Mesothelial cell of epicardium (in vitro differentiated cells): ENCODE measurements at places on chromosomes 3 and 15. TPM values are rescaled to one million over a fixed set of nuclear protein-coding genes. Genes with fewer than 3 reads are reported as not detected.

GRCh38 chr3:64039981-64040733 is 16.9 kb upstream of the PSMD6 start:
- H3K27ac ChIP-seq: no peak overlapping the region
- no peaks in the 10 kb centered on the region for H3K36me3 ChIP-seq
- DNase-seq: no peak
- no peak overlapping the region for H3K4me3 ChIP-seq
- no peaks in the 10 kb centered on the region for H3K4me1 ChIP-seq

DNA sequence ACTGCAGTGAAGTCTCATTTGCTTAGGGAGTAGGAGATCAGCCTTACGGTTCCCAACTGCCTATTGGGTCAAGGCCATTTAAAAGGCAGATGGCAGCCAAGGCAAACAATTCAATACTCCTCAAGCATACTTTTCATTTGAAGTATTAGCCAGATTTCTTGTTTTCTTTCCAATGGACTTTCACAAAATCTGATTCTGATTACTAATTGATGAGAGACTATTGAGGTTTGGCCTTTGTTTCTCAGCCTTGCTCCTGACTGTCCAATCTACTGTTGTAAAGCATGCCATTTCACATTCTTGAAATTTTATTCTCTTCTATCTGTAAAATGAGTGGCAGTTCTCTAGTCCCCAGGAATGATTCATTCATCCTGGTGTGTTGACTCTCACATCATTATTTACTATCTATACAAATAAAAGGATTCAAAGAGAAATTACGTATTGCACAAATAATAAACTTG is 166.2 kb upstream of the TGFBR2 start:
- H3K27me3 ChIP-seq: no peaks in the 10 kb centered on the region
- H3K27ac ChIP-seq: no peak overlapping the region
- no peak for DNase-seq
- H3K36me3 ChIP-seq: no peaks in the 10 kb centered on the region

KNL1 gene
- total RNA-seq: 7.4 to 9.3 TPM (median 8.8 TPM) in 3 replicates

TMEM39A gene
- 66.8 to 75.6 TPM (median 69.6 TPM) in 3 replicates for total RNA-seq
